ENCODE measurements at places on chromosomes 4 and X.
A peak's percentile ranks its signal among the peaks of the same experiment; 100 is the strongest.

DNA sequence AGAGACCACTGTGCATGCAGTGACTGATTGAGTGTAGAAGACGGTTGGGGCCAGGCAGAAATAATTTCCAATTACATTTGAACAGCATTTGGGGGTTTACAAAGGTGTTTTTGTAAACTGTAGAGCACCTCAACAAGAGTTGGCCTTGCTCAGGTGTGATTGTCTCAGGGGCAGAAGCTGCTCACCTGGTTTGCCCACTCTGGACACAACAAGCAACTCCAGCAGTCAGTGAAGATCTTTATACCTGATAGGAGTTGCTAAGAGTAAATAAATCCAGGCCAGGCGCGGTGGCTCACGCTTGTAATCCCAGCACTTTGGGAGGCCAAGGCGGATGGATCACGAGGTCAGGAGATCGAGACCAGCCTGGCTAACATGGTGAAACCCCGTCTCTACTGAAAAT, 221.3 kb downstream of the RAB28 start:
- DNase-seq = no peak

GRCh38 chrX:39261446-39262147, 460.3 kb downstream of the MID1IP1 start:
- no peak for DNase-seq

GRCh38 chr4:113760094-113760794, 1.3 kb downstream of the CAMK2D start:
- DNase-seq = peak; percentile 20

DNA sequence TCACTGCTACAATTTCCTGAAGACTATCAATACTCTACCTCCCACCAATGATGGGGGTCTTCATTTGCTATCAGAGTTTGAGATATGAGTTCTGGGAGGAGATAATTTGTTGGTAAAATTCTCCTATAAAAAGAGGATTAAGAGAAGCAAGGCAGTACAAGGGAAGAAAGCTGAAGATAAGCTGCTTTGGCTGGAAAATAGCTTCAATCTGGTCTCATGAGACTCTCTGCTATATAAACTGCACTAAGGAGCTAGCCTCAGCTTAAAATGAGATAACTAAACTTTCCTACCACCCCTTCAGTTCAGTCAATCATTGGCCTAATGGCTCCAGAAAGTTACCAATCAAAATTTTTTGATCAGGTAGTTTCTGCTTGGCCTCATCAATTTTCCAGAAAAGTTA, 2105.0 kb downstream of the ARAP2 start:
- no peak for DNase-seq

GRCh38 chrX:120549483-120550452, 11.0 kb downstream of the CUL4B start:
- DNase-seq = no peak

DNA sequence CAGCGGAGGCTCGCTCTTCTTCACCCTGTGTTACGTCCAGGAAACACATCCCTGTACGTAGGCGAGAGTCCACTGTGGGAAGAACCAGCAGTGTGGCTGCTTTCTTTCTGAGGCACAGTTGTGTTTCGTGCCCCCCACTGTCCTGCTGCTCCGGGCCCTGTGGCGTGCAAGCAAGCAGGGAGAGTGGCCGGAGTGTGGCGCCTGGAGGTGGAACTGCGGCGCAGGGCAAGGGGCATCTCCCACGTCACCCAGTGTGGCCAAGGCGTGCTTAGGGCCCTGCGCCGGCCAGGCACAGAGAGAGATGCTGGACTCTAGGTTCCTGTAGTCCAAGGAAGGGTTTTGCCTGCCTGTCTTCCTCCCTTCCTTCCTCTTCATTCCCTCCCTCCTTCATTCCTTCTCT, 13.3 kb upstream of the PSAPL1 start:
- DNase-seq = no peak

DNA sequence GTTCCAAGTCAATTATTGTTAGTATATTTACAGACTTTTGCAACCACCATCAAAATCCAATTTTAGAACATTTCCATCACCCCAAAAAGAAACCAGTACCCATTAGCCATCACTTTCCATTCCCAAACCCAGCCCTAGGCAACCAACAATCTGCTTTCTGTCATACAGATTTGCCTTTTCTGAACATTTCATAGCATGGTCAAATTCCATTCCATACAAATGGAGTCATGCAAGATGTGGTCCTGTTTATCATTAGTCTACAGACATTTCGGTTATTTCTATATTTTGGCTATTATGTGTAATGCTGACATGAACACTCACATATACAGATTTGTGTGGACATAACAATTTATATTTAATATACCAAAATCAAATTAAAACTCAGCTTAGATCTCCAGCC, 508.7 kb downstream of the ZNF674 start:
- DNase-seq = no peak

DNA sequence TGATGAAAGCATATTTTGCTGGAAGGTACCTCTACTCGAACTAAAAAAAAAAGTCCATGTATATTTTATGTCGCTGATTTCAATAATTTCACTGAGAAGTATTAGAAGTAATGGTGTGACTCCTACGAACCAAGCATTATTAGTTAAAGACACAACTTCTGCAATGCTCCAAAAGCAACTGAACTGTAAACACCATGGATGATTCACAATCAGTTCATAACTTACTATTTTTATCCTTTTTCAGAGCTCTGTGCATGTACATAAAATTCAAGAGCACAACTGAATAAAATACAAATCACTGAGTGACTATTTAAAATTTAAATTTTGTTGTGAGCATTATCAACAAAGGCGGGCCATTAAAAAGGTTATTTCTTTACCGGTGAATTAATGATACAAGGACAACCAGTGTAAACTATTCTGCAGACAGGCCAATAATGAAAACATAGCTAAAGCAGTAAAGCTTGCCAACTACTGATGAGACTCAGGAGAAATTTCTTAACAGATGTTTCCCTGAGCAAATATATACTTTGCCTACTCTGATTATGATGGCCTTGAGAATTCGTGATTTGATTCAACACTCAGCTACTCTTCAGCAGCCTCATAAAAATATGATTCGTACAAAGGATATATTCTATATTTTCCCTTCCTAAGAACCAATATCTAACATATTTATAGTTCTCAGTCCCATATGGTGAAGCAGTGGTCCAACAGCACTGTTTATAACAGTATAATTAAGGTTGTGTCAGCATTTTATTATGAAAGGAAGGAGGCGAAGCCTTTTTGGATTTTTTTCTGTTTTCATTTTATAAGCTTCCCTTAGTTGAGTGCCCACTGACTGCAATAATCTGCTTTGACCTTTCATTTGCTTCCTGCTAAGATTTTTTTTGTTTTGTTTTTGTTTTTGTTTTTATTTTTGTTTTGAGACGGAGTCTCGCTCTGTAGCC, 62.8 kb upstream of the NEIL3 start:
- DNase-seq = no peak

- no peak for DNase-seq
These were observed 49.2 kb downstream of the FBXW7 start for GRCh38 chr4:152486429-152487389.

DNA sequence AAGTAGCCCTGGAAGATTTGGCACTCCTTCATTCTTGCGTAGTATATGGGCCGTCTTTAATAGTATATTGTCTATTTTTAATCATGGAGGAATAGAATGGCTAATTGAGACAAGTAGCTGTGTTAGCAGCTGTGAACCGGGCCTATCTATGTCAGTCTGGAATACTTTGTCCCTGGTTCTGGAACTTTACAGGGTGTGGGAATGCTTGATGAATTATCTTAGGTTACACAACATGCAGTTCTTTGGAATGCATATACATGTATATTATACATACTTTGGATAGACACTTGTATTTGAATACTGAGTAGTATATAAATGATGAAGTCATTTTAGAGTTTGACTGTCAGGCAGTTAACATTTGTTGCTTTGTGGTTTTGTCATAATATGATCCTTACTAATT, 37.4 kb downstream of the PDLIM5 start:
- DNase-seq = no peak

DNA sequence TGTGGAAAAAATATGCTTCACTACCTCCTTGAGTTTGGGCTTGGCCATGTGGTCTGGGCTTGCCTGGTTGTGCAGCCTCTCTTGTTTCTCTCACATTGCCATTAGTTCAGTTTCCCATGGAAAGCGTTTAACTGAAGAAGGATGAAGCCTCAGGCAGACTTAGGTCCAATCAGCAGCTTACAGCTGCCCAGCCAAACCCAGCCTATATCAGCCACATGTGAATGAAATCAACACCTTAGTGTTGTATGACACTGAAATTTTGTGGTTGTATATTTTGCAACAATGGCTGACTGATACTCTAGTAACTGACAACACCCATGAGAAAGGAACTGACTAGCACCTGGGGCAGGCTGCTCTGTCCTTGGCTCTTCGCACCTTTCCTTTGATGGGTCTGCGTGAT, 81.2 kb downstream of the KLF8 start:
- no peak for DNase-seq

GRCh38 chrX:141791856-141792255, 46.3 kb upstream of the MAGEC3 start:
- no peak for DNase-seq

- no peak for DNase-seq
These were observed at the start of gene GJB1 for GRCh38 chrX:71222929-71223328. Gene GJB1, plus strand, starts transcription at chrX:71223224. Its CDS starts 484 bp downstream, at chrX:71223708.

- no peak for DNase-seq
These were observed 89.5 kb upstream of the ARX start for GRCh38 chrX:25105221-25105620.

- no peak for DNase-seq
These were observed 2.3 kb downstream of the MAML3 start for GRCh38 chr4:140151699-140152012.

DNA sequence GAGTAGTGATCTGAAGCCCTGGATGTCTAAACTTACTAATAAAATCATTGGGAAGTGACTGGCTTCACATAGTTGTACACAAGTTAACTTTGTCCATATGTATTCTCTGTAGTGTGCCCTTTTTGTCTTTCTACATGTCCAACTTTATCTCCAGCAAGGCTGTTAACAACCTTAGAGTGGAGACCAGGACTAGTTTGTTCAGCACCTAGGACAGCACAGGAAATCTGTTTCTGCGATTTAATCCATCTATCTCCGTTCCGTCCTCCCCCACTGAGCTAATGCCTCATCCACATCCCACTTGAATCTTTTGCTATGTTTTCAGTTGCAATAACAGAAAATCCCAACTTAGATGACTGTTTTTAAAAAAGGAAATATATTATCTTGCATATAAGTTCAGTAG, 3.4 kb upstream of the ARR3 start:
- DNase-seq = no peak

DNA sequence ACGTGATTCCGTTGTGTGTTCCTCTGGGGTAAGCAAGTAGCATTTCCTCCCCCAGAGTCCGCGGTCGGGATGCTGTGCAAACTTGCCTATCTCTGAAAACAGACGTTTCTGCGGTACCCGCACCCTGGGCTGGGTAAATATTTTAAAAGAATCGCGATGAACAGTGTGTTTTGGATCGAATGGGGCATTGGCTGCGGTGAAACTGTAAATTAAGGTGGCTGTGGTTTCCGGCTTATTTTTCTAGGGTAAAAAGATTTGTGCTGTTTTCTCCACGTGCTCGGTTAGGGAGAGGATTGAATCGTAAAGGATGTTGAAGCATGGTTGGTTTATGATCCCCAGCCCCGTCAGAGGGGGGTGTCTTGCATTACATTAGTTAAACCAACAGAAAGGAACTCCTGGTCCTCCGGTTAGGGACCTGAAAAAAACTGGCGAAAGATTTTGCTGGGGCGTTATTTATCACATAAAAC, 1.2 kb downstream of the HHIP start:
- DNase-seq = no peak

DNA sequence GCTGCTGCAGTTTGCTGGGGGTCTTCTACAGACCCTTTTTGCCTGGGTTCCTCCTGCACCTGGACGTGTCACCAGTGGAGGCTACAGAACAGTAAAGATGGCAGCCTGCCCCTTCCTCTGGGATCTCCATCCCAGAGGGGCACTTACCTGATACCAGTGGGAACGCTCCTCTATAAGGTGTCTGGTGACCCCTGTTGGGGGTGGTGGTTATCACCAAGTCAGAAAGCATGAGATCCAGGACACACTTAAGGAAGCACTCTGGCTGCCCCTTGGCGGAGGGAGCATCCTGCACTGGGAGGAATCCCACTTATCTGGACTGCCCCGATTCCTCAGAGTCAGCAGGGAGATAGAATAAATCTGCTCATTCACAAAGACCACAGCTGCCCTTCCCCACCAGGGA, 218.9 kb upstream of the GALNTL6 start:
- DNase-seq = no peak

DNA sequence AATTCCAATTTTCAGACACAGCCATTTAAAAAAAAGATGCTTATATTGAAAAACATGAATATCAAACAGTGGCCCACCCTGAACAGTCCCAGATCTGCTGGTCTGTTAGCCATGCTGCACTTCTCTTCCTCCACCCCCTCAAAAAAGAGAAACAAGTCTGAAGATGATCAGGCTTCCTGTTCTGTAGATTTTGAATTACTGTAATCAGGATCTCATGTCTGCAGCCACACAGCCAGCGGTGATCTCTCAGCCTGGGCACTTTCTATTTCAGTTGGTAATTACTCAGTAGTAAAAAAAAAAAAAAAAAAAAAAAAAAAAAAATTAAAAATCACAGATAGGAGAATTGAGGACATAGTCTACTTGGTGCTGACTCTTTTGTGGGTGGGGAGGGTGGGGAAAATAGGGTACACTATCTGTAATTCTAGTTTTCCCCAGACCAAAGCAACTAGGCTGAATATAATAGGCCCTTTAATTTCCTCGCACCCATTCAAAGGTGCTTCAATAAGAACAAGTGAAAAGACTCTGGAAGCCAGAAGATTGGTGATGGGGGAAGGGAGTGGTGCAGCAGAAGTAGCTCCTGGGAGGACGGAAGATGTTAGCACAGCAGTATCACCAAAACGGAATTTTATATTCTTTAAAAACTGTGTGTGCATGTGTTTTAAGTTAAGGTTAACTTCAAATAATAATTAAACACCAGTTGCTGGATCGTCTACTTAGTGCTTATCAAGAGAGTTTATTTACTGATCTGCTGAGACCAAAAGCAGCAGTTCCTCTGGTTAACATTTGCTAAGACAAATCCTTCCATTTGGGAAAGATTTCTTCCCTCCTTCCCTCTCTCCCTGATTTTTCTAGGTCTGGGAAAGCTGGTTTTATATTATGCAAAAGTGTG, 47.0 kb downstream of the SPRY1 start:
- DNase-seq = no peak

DNA sequence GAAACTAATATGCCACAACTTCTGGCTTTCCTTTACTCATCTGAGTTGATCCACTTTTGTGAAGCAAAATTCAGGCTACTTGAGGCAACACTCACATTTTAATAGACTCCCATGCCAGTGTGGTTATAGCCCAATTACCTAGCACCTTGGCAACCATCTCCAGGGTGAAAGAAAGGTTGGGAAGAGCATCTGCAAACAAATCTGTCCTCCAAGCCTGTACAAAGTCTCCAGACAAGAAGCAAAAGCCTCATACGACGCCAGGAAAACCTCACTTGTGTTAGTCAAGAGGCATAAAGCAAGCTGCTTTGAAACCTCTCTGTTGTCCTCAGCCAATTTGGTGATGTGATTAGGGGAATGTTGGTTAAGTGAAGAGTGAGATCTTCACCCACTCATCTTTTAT, 246.6 kb downstream of the THOC2 start:
- DNase-seq = no peak

Data from activated T-cell treated with anti-CD3 and anti-CD28 coated beads for 1 hour (primary cell).